Posterior vena cava (tissue), 2 donors: ENCODE measurements at places on chromosomes 11 and 22. TPM values are rescaled to one million over a fixed set of nuclear protein-coding genes. Genes with fewer than 3 reads are reported as not detected.

GRCh38 chr11:110198031-110198729 is 98.2 kb downstream of the RDX start:
- DNase-seq, result no peak

GRCh38 chr22:49282596-49282995 is 545.1 kb downstream of the BRD1 start:
- DNase-seq, result no peak

- no peak for DNase-seq
These were observed 3.1 kb upstream of the ARHGEF12 start for GRCh38 chr11:120332822-120333716.

GRCh38 chr11:122706291-122707088 is 51.0 kb downstream of the UBASH3B start:
- no peak for DNase-seq

The GDPD4 gene
- not detected for total RNA-seq

The UBQLNL gene
- 0.38 TPM for total RNA-seq
